Hematopoietic multipotent progenitor cell treated with erythropoietin and hydrocortisone succinate and interleukin-3 and kit ligand, for 8 days (in vitro differentiated cells): ENCODE measurements at places on chromosomes 2 and 18.

- DNase-seq = peak; percentile 32
These were observed 36.0 kb downstream of the MRPL33 start for GRCh38 chr2:27807476-27807875.

GRCh38 chr2:232885264-232885961 is 15.3 kb downstream of the SNORC start:
- DNase-seq = no peak

DNA sequence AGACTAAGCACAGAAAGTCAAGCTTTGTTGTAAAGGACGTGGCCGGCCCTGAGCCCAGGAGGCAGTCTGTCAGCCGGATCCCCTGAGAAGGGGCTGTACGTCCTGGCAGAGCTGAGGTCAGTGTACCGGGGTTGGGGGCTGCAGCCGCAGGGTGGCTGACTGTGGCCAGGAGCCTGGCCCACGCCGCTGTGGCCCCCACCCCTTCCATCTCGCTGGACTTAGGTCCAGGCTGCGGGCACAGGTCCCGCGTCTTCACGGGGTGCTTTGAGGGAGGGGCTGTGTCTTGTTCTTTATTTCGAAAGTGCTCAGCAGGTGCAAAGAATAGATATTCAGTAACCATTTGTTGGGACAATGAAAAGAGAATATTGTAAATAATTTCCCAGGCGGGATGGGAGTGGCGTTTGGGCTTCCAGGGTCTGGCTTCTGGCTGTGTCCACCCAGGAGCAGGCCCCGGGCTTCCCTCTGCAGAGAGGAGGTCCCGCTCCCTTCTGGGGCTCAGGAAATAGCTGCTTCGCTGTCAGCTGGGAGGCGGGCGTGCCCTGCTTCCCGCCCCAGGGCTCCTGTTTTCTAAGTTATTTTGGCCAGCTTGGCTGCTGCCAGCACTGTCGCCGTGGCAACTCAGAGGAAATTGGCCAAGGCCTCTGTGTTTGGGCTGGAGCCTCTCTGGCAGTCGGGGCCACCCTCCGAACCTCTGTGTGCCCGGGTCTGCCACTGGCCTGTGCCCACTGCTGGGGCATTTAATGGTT is 7.4 kb downstream of the NFATC1 start:
- DNase-seq = peak; percentile 66

DNA sequence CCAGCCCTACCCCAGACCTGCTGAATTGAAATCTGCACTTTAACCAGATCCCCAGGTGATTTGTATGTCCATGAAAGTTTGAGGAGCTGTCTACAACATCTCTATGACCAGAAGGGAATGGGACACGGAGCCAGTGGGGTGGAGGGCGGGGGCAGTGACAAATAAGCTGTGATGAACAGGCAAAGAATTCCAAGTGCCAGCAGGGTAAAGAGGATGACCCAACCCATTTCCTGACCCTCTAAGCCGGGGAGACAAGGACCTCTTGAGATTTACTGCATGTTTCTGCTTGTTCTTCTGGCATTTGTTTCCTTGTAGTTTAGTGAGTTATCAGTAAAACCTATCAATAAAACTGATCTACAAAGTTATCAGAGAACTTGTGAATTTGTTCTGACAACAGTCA is 8.7 kb downstream of the TET3 start:
- no peak for DNase-seq

DNA sequence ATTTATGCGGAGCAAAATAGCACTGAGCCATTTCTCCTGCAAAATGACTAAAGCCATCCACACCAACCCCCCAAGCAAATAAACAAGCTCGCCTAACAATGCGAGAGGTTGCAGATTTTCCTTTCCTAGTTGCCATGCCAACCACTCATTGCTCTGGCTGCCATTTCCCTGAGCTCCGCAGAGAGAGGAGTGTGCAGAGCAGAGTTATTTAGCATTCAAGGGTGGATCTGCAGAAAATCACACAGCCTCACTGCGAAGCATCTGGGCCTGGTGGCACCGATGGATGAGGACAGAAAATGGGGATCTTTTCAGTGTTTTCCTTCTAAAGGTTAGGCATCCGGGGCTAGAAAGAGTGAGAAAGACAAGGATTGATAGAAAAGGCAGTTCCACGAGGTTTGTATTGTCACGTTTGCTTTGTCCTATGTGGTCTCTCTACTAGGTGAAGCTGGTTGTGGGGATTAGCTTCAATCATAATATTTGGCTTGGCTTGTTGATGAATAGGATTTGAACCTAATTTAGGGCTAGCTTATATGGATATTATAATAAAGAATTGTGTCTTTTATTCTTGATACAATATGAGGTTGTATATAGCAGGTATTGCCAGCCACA is 110.2 kb upstream of the UNC80 start:
- DNase-seq = no peak

DNA sequence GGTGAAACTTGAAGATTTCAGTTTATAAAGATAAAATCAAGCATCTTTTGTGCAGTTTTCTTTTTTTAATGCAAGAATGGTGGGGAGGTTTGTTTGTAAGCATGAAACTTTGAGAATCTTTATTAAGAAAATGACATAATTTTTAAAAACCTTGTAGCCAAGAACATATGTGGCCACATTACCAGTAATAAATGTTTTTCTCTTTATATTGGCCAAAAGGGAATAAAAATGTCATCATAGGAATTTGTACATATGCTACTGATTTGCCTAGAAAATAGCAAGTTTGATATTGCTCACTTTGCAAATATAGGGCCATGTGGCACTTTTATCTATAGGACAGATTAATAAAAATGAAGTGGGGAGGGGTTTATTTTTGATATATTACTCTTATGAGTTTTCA is 25.6 kb downstream of the METTL21A start:
- DNase-seq = no peak

GRCh38 chr2:160368988-160369930 is 124.3 kb downstream of the RBMS1 start:
- DNase-seq = no peak

GRCh38 chr2:199019898-199020507 is 437.7 kb downstream of the SATB2 start:
- peak; percentile 2 for DNase-seq

DNA sequence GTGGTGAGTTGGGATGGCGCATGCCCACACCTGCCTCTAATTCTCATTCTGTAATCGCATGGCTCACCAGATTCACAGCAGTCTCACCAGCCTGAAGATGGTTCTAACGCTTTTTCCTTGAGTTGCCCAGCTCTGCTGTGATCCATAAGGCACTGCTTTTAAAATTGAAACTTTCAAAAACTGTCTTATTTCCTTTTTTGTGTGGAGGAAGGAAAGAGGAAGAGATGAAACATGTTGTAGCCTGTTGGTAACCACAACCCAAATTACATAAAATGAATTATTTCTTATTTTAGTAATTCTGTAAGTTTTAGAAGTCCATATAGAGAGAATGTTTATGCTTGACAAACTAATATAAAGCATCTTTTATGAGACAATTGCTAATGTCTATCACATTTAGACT is 165.4 kb downstream of the RBM43 start:
- DNase-seq = no peak

- DNase-seq = no peak
These were observed 54.2 kb upstream of the GAREM2 start for GRCh38 chr2:26118682-26119081.

DNA sequence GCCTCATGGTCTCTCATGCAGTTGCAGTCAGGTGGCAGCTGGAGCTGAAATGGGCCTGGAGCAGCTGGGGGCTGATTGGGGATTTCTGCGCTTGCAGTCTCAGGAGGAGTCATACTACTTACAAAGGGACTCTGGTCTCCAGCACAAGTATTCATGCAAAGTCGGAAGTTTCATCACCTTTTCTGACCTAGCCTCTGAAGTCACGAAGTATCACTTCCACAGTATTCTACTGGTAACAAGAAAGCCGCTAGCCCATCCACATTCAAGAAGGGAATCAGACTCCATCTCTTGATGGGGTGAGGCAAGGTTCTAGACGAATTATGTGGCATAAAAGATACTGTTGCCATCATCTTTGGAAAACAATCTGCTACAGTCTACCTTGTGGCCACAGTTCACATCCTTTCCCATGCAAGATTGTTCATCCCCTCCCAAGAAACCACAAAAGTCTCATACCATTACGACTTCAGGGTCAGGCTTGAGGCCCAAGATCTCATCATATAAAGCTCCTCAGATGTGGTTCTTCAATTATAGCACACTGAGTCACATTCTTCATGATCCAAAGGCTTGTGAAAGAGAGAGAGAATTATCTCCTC is 95.3 kb downstream of the SMC6 start:
- no peak for DNase-seq

DNA sequence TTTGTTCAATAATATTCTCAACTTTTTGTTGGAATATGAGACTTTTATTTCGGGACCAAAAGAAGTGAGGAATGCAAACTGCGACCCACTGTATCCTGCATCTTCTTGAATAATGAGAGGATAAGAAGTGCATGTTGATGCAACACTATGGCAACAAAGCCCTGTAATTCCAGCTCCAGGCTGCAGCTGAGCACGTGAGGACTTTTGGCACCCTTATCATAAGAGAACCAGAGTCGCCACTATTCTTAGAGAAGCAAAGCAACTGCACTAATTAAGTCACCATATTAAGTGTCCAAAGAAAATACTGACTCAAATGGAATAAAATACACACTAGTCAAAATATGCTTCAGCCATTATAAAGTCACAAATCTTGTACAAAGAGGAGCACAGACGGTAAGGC is 65.8 kb downstream of the FAM210A start:
- DNase-seq = no peak

GRCh38 chr2:97868986-97869721 is 126.6 kb downstream of the TMEM131 start:
- DNase-seq = no peak

- no peak for DNase-seq
These were observed 30.5 kb upstream of the SNED1 start for GRCh38 chr2:240967681-240968621.

DNA sequence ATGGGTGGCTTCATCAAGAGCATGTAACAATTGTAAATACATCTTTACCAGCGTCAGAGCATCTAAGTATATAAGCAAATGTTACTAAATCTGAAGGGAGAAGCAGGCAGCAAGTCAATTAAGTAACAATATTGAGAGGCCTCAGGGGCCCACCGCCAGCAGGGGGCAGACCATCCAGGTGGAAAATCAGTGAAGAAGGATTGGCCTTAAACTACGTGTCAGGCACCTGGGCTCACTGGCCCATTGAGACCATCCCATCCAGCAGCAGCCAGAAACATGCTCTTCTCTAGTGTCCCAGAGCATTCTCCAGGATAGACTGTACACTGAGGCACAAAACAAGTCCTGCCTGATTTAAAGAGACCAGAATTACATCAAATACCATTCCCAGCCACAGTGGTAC is 96.2 kb upstream of the SNTG2 start:
- peak; percentile 41 for DNase-seq

- no peak for DNase-seq
These were observed 90.6 kb upstream of the TAF1B start for GRCh38 chr2:9752441-9753275.

DNA sequence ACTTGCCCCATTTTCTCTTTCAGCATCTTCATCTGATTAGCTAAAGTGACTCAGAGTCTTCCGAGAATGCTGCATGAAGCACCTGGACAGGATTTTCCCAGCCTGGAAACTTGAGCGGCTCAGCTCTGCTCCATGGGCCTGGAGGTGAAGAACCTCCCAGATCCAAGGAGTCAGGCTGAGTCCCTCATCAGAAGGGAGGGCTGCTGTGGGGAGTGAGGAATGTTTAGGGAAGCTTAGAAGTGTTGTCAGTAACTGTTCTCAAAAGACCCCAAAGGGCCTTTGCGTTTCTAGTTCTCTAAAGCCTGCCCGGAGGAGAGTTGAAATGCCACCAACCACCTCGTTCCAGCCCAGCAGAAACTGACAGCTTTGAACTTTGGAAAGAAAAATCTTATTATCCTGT is 157.1 kb downstream of the CLIP4 start:
- no peak for DNase-seq

DNA sequence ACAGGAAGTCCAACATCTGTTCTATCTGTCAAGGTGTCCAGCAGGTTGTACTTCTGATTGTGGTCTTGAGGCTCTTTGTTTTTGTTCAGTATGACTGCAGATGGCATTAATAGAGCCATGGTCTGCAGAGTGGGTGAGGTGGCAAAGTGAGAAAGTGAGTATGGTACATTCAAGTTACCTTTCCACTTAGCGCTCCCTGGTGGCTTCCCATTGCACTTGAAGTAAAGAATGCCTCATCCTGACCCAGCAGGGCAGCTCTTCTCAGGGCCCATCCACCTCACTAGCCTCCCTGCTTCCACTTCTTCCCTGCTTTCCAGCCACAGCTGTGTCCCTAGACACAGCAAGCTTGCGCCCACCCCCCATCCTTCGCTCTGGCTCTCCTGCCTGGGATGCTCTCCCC is 148.0 kb upstream of the ALPP start:
- DNase-seq = peak; percentile 49

- no peak for DNase-seq
These were observed 13.1 kb upstream of the SATB2 start for GRCh38 chr2:199470672-199471442.

DNA sequence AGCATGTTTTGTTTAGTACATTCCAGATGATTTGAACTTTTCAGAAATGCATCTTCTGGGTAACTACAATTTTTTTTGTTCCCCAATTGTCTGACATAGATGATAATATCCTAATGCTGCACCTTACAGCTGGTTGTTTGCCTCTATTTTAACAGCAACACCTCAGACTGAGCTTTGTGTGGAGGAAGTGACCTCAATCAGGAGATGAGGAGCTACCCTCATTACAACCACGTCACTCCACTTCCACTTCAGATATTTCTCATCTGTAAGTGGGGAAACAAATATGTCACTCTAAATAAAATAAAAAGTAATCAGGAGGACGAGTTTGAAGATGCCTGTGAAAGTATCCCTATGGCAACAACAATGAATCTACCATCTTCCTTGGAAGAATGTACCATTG is 12.1 kb upstream of the SRSF7 start:
- no peak for DNase-seq

DNA sequence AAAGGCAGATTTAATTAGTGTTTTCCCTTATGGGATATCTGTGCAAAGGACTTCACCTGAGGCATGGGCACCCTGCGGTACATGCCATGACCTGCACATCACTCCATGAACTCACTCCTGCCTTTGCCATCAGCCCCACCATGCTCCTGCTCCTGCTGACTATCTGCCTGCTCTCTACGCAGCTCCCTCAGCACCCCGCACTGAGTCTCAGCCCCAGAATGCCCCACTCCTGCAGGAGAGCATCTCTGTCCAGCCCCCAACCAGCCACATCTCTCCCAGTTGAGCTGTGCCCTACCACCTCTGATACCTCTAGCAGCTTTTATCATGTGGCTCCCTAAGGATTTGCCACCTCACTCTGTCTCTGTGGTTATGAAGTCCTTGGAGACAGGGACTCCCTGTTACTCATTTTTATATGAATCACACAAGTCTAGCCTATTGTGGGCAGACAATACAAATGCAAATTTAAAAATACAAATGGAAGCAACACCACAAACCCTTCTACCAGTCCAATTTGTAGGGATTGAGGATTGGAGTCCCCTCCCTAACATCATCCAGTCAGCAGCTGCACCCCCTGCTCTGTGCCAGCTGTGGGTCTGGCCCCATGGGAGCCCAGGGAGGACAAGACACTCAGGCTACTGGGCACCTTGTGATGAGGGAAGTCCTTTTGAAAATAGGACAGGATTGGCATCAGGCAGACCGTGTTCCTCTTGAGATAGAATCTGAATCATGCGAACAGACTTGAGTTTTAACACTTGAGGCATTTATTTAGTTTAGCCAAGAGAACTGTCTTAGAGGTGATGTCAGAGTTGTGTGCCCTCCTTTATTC is 689.6 kb upstream of the HS6ST1 start:
- DNase-seq = no peak
